ENCODE measurements at places on chromosomes 11 and 22. TPM values are rescaled to one million over a fixed set of nuclear protein-coding genes. Genes with fewer than 3 reads are reported as not detected.

Gene KRTAP5-2
- not detected for total RNA-seq

Gene GNG3
- not detected for total RNA-seq

Gene KRTAP5-11
- total RNA-seq = not detected

Gene IGF2
- 30.0 TPM for total RNA-seq

Gene PISD
- 34.2 TPM for total RNA-seq

Gene ZNF70
- total RNA-seq = 1.6 TPM

Gene PHF21B
- not detected for total RNA-seq

Gene MN1
- total RNA-seq = 18.3 TPM

Gene RIMBP3B
- total RNA-seq = 0.14 TPM

Gene TRPC6
- total RNA-seq = 0.63 TPM

Gene CLDN5
- total RNA-seq = 0.14 TPM

Gene SLC22A8
- not detected for total RNA-seq

Gene SLC17A6
- not detected for total RNA-seq

Gene HIKESHI
- total RNA-seq = 48.9 TPM

Gene APOBEC3C
- 27.0 TPM for total RNA-seq

Gene P4HA3
- 0.71 TPM for total RNA-seq

Gene GNB1L
- 24.8 TPM for total RNA-seq

Gene P2RY6
- total RNA-seq = 0.21 TPM

Gene NLRP6
- total RNA-seq = not detected

Gene MLC1
- total RNA-seq = 0.37 TPM

Gene ZW10
- 18.4 TPM for total RNA-seq

Gene POTEH
- not detected for total RNA-seq

Gene OOSP4A
- not detected for total RNA-seq

Gene FGF4
- total RNA-seq = not detected

Gene OR8D1
- total RNA-seq = not detected

Gene EEF1G
- total RNA-seq = 2,164 TPM

Gene ZFPL1
- 48.6 TPM for total RNA-seq

Gene TSSK2
- not detected for total RNA-seq

Gene OR51A4
- not detected for total RNA-seq

Gene FOSL1
- 87.1 TPM for total RNA-seq

Gene SYT12
- total RNA-seq = 9.0 TPM

Gene RHOD
- 363 TPM for total RNA-seq

Gene EFEMP2
- total RNA-seq = 12.8 TPM

Gene PGA4
- not detected for total RNA-seq

Gene CDC42BPG
- 15.9 TPM for total RNA-seq

Gene ANO5
- total RNA-seq = not detected

Gene C11orf91
- not detected for total RNA-seq

Gene NCAPH2
- 38.6 TPM for total RNA-seq

Gene DNAJB7
- not detected for total RNA-seq

Gene PRG3
- total RNA-seq = not detected

Gene CNGA4
- total RNA-seq = not detected
